AG04450 (cell line): ENCODE measurements at places on chromosomes 11 and 22. TPM values are rescaled to one million over a fixed set of nuclear protein-coding genes. Genes with fewer than 3 reads are reported as not detected.

Gene C11orf21
- polyA plus RNA-seq = not detected in 2 replicates

Gene MAFF
- 8.3 and 12.2 TPM in 2 replicates for polyA plus RNA-seq

Gene AQP11
- 1.6 and 2.0 TPM in 2 replicates for polyA plus RNA-seq

Gene L3MBTL2
- 19.1 and 19.8 TPM in 2 replicates for polyA plus RNA-seq

Gene PDGFB
- 0.12 and 0.19 TPM in 2 replicates for polyA plus RNA-seq

Gene SLC15A3
- 4.8 and 9.1 TPM in 2 replicates for polyA plus RNA-seq

Gene SSTR3
- 0.06 and 0.14 TPM in 2 replicates for polyA plus RNA-seq

Gene VSIG2
- polyA plus RNA-seq = not detected in 2 replicates

Gene GPHA2
- polyA plus RNA-seq = not detected in 2 replicates

Gene PRSS23
- 50.3 and 58.0 TPM in 2 replicates for polyA plus RNA-seq

Gene RASSF10
- not detected in 2 replicates for polyA plus RNA-seq

Gene TIMP3
- polyA plus RNA-seq = 484 and 486 TPM in 2 replicates

Gene OR52I1
- polyA plus RNA-seq = not detected in 2 replicates

Gene MYOD1
- polyA plus RNA-seq = not detected in 2 replicates

Gene POU2AF2
- polyA plus RNA-seq = not detected in 2 replicates

Gene GVQW3
- 1.6 and 1.7 TPM in 2 replicates for polyA plus RNA-seq

Gene OR5P2
- not detected in 2 replicates for polyA plus RNA-seq

Gene FOLH1
- polyA plus RNA-seq = not detected in 2 replicates

Gene TBX10
- polyA plus RNA-seq = not detected in 2 replicates
